ENCODE measurements at places on chromosomes 2 and 18.

- no peak for DNase-seq
Measured at GRCh38 chr2:224027070-224027469, 12.0 kb downstream of the SERPINE2 start.

DNA sequence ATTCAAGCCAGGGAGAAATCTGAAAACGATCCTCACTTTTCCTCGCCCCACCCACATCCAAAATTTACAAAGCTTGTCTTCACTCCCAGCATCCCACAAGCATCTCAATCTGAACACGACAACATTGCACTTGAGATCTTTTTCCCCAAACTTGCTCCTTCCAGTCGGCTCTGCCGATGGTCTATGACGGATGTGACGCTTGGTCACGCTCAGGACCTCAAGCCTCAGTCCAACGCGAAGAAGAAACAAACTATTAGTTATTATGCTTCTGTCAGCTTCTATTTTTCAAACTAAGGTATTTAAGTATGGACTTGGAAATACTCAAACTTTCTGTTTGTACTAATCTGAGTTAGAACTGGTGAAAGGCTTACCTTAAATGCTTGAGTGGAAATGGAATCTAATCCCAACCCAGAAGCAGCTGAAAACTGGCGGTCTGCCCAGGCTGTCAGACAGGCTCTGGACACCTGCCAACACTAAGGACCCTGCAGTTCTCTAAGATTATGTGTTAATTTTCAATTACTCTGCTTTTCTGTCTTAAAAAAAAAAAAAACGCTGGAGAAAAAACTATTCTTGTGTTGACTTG, 132.1 kb upstream of the DNMT3A start:
- DNase-seq: no peak

DNA sequence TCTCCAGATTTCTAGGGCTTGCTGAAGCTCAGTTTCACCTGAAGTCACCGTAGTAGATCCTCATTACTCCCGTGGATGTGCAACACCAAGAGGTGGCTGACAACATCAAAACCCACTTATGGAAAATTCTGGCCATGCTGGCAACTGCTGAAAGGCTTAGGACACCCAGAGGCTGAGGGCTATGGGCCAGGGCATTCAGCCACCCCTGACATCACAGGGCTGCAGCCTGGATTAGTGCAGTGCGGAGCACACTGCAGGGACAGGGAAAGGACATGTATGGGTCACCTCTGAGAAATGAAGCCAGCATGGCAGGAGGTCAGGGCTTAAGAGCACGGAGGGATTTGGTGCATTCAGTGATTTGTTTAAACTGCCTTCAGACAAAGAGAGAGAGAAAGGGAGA, 300.6 kb downstream of the TDRD15 start:
- DNase-seq: no peak

DNA sequence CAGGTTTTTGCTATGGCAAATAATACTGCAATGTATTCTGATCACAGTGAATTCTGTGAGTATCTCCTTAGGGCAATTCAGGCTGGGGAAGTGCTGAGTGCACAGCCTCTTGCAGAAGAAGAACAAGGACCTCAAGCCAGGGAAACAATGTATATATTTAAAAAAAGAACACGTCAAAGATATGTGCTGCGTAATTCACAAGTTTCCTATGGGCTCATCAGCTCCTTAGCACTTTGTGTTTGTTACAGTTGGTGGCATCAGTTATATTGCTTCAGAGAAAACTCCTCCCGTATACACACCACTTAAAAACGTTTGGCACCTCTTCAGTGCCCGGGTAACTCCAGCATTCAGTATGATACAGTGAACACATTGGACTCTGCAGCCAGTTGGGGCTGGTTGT, 16.5 kb upstream of the MARCO start:
- DNase-seq: no peak

DNA sequence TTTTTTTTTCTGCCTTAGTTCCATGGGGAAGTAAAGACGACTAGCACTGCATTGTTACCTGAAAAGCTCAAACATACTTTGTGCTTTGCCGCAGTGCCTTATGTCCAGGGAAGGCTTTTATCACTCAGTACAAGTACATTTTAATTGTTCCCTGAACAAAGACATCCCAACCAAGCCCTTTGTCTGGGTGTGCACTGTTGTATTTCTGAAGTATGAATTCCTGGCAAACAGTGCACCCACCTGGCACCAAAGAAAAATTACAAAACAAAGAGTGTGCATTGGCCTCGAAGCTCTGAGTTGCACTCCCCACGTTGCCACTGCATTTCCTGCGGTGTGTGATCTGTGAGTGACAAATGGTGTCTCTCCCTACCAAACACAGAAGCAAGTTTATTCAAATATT, 858.5 kb upstream of the PIK3C3 start:
- DNase-seq: peak; percentile 33

DNA sequence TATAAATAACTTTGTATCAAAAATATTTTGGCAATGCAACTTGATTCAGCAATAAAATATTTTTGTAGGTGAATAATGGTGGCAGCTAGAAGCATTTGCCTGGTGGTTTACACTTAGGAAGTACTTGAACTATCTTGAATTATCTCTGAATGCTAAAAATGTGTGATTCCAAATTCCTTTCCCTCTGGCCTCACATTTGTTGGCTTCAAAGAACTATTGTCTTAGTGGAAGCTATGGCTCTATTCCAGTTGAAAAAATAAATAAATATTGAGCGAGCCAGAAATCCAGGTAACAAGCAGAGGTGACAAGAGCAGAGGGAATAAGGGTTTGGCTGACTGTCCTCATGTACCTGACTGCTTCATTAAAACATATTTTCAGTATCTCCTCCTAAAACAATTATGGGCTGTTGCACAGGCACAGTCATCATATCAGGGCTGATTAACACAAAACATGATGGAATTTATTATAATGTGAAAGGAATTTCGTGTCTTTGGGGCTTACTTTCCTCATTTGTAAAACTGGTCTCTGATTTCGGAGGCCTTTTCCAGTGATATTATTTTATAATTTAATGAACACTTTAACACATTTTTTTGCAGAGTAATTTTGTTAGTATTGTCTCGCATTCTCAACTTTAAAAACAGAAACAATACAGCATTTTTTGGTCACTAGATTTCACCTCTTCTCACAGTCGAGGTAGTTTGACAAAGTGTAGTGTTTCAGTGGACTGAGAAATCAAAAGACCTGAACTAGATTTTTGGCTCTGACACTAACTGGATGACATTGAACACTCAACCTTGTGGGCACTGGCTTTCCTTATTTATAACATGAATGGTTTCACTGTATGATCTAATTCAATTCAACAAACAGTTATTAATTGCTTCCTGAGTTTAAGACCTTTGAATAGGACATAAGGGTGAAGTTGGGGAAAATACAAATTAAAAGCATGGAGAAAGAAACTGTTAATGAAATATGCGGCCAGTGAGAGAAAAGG, 7.8 kb upstream of the CAVIN2 start:
- no peak for DNase-seq

- DNase-seq: no peak
Measured at GRCh38 chr2:60771508-60771907, 15.4 kb downstream of the PAPOLG start.

DNA sequence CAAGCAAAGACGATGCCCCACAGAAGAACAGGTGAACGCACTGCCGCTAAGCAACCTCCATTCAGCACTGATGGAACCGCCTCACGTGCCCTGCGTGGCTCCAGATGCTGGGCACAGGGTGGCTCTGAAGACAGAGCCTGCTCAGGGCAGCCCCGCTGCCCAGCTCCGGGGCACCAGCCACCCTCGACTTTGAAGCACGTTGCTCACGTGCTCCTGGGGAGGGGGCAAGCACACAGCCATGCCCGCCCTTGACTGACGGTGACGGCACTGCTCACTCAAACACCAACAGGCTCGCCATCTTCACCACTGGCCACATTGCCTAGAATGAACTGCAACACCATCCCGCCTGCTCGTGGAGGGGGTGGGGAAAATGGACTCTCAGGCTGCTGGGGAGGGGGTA, 251.3 kb downstream of the HDAC4 start:
- DNase-seq: no peak

- DNase-seq: no peak
Measured at GRCh38 chr2:37794717-37795116, 123.3 kb upstream of the CDC42EP3 start.

GRCh38 chr2:55718165-55719008, 24.7 kb upstream of the PNPT1 start:
- peak; percentile 78 for DNase-seq

GRCh38 chr2:240502059-240502429, 55.7 kb downstream of the ANKMY1 start:
- no peak for DNase-seq

GRCh38 chr2:107006836-107007235, 120.9 kb upstream of the ST6GAL2 start:
- DNase-seq: no peak

DNA sequence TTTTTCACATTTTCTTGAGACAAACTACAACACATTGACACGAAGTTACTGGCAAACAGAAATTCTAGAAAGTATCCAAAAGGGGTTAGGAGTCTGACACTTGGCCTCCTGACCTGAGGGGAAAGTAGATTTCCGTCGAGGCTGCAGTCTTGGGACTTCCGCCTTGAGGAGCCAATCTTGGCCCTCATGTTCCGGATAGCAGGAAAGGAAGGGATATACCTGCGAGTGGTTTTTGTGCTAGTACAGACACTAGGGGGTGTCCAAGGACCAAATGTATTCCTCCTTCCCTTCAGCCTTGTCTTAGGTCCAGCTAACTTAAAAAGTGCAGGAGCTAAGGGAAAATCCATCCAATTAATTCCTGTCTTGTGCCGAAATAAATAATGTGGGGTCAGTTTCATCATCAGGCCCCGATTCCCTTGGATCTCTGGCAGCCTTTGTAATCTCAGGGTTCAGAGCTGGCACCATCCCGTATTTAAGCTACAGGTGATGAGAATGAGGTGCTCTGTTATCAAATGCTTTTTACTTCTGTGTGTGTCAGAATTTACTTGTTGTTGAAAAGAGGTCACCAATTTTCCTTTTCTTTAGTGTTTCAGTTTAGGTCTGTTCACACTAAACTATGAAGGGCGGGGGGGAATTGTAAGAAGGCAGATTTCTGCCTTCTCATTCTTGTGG, 330.2 kb upstream of the FANCL start:
- peak; percentile 70 for DNase-seq

DNA sequence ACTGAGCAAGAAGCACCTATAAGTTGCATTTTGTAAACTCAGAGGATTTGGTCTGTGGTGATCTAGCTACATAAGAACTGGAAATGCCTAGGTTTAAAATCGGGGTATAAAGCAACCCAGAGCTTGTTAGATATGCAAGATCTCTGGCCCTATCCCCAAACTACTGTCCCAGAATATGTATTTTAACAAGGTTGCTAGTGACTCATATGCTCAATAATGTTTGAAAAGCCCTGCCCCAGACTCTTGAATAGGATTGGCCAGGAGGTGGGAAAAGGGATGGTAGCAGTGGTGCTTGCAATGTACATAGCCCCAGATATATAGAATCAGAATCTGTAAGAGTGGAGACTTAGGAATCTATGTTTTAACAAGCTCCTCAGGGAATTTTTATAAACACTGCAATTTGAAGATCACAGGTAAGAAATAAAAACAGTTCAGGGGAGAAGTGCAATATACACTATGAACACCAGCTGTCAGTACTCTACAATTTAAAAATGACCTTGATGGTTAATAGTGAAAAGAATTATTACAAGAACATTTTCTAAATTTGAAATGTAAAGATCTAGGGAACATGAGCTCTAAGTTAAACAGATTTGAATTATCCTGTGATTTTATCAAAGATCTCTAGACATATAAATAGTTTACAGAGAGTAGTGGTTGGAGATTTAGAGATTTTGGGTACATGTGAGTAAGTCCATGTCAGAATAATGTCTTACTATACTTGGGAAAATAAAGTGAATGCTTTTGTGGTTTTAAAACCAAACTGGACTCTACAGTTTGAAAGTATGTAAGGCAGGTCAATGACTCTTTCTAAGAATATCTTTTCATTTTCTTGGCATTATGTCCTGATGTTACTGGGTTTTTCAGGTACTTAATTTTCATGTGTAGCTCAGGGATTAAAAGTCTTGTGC, 7.7 kb upstream of the MMADHC start:
- DNase-seq: peak; percentile 50

DNA sequence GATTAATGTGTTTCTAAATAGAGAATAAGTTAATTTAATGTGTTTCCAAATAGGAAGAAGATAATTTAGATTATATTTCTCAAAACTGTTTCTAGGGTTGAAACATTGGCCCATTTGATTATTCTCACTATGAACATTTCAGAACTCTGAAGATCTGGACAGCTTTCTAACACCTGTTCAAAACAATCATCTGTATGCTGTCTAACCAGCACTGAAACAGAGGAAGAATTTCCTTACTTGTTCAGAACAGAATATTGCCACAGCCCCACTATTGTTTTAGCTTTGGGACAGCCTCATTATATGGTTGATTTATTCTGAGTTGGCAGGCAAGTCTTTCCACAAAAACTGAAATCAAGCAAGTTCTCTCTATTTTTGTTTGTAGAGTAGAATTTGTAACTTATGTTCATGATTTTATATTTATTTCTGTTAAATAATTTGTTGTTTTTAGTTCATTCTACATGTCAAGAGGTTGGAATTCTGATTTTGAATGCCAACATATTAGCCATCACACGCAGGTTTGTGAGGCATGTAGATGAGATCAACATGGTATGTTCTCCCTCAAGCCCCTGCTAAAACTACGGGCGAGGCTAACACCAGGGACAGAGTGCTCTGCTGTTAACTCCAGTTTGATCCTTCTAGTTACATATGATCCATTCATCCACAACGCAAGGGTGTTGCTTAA, 11.2 kb downstream of the IL18RAP start:
- no peak for DNase-seq

GRCh38 chr18:46302528-46303485, 198.6 kb downstream of the HAUS1 start:
- DNase-seq: no peak

GRCh38 chr2:85875350-85876050, 13.3 kb downstream of the ST3GAL5 start:
- DNase-seq: peak; percentile 52

GRCh38 chr18:49303379-49303778, 157.1 kb downstream of the DYM start:
- DNase-seq: no peak

- DNase-seq: peak; percentile 76
Measured at GRCh38 chr2:175180701-175181103, 808 bp downstream of the ATP5MC3 start.

GRCh38 chr18:12308386-12309100, 502 bp downstream of the TUBB6 start:
- DNase-seq: peak; percentile 73

DNA sequence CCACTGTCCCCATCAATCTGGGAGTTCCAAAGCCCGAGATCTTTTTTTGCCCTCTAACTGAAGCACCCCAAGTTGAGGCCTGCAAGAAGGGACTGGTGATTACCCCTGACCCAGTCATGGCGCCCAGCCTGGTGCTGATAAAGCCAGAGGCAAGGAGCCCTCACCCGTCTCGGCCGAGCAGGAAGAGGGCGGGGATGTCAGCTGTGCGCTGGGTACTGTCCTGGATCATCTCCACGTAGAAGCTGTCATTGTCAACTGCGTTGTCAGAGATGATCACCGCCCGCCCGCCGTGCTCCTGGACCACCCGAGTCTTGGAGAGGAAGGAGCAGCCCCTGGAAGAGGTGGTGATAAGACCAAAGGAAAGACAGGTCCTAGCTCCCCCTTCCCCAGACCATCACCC, 4.4 kb downstream of the PRADC1 start:
- DNase-seq: no peak

GRCh38 chr2:207532676-207533075, 2.9 kb downstream of the CREB1 start:
- no peak for DNase-seq

All from Kasumi-1 (cell line).